ENCODE measurements at places on chromosomes 5 and 9. TPM values are rescaled to one million over a fixed set of nuclear protein-coding genes. Genes with fewer than 3 reads are reported as not detected.

The ANAPC2 gene
- 20.4 TPM for total RNA-seq

The TMEM252 gene
- total RNA-seq, result 0.09 TPM

The HTR4 gene
- not detected for total RNA-seq

The EXOC3 gene
- 28.0 TPM for total RNA-seq

The NEURL1B gene
- 27.3 TPM for total RNA-seq

The CANX gene
- 202 TPM for total RNA-seq

GRCh38 chr9:86965636-86966395 is 18.5 kb upstream of the GAS1 start:
- peaks cover 5% of the 10 kb centered on the region for H3K4me1 ChIP-seq
- peak; percentile 93 for DNase-seq
- H3K36me3 ChIP-seq, result no peaks in the 10 kb centered on the region

DNA sequence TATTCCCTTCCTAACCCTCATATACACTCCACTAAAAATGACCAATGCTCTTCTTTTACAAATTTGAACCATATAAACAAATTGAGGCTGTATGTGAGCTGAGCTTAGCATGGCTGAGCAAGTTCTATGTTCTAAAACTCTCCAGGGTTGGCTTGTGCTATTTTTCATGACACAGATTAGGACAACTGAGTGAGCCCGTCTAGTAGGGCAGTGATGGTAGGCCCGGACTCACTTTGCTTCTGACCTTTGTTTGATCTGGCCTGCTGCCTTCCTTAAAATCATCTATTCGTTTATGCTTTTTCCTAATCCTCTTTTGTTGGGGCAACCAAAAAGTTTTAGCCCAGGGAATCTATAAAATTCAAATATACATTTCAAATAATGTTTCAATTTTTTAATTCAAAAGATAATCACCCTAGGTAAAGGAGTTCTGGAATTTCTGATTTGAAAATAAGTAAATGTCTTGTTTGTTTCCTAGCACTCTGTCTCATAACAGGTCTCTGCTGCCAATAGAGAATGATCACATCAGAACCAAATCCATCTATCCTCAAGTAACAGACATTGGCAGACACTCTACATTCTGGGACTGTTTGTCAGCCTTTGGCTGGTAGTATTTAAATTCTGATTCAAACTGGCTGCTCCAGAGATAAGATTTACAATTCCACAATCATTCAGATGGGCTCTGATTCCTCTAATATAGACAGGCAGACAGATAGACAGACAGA is 217.0 kb upstream of the TARS1 start:
- H3K4me1 ChIP-seq, result peaks cover 4% of the 10 kb centered on the region
- H3K27me3 ChIP-seq, result no peaks in the 10 kb centered on the region
- peak overlapping the region; percentile 9 for H3K27ac ChIP-seq

GRCh38 chr5:132022737-132023136 is 11.3 kb upstream of the ACSL6 start:
- peaks cover 5% of the 10 kb centered on the region for H3K27me3 ChIP-seq
- no peaks in the 10 kb centered on the region for H3K4me1 ChIP-seq
- no peak overlapping the region for H3K27ac ChIP-seq
- no peak for DNase-seq
- no peaks in the 10 kb centered on the region for H3K36me3 ChIP-seq

- peaks cover 30% of the 10 kb centered on the region for H3K36me3 ChIP-seq
- no peak overlapping the region for H3K4me3 ChIP-seq
- no peak overlapping the region for H3K27ac ChIP-seq
- H3K27me3 ChIP-seq, result no peaks in the 10 kb centered on the region
These were observed 29.5 kb downstream of the ZFYVE16 start for GRCh38 chr5:80437326-80437725.

DNA sequence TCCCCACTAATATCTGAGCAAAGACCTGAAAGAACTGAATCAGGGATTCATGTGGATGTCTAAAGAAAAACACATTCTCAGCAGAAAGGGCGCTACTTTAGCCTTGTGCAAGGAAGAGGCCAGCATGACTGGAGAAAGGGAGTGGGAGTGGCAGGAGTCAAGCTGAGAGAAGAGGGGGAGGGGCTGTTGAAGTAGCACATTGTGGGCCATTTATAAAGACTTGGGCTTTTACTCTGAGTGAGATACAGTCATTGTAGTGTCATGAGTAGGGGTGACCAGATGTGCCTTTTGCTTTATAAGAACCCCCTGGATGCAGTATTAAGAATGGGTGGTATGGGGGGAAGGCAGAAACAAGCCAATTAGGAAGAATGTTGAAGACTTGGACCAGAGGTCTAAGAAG is 452.8 kb downstream of the ENC1 start:
- peaks cover 28% of the 10 kb centered on the region for H3K4me1 ChIP-seq
- H3K27ac ChIP-seq, result no peak overlapping the region
- H3K27me3 ChIP-seq, result no peaks in the 10 kb centered on the region
- H3K4me3 ChIP-seq, result no peak overlapping the region
